ENCODE measurements at places on chromosomes 7 and 10.

DNA sequence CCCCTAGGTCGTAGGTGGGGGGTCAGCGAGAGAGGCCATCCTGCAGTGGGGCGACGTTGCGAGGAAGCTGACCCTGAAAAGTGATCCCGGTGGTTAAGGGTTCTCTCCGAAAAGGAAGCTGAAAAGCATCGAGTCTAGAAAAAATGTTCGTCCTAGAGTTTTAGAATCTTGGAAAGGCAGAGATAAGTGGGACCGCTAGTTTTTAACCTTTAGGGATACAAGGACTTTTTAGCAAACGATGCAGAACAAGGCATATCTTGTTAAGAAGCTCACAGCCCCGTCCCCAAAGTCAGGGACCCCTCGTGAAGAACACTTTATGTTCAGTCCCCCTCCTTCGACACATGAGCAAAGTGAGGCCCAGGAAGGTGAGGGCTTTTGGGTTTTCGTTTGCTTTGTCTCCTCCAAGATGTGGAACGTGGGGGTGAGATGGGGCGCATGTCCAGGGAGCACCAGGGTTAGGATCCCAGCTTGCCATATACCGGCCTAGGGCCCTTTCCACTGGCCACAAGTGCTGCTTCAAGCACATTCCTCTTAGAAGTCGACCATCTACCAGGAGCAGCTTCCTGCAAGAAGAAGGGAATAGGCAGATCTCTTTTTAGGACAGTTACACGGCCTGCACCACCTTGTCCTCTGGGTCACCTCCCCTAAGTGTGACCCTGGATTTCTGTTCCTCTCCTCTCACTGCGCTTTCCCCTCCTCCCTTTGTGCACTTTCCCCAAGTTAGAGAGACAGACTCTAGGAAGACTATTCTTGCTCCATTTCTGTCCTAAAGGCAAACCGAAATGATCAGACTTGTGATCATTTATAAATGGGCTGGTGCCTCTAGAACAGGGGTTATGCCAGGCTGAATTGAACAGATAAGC lies 969 bp downstream of the SLC35G1 start:
- no peak for DNase-seq

GRCh38 chr7:99005776-99006175 lies 127.4 kb downstream of the TRRAP start:
- DNase-seq = peak; percentile 6

- no peak for DNase-seq
Measured at GRCh38 chr10:778626-779330, 89.3 kb upstream of the DIP2C start.

DNA sequence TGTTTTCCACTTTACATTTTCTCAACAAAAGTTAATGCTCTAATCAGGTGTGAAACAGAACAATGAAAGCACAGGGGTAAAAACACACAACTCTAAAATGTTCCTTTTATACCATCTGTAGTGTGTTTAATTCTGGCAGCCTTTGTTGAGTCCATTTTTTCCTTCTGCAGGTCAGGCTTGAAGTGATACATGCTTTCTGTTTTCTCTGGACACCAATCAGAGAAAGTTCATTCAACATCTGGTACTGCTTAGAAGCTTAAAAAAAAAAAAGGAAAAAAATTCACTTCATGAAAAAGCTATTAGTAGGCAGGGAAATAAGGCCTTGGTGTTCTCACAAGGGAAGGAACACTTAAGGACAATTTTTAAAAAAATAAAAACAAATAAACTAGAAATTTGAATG lies 231.3 kb upstream of the RHOBTB1 start:
- no peak for DNase-seq

- no peak for DNase-seq
Measured at GRCh38 chr7:36015733-36016132, 137.3 kb upstream of the EEPD1 start.

DNA sequence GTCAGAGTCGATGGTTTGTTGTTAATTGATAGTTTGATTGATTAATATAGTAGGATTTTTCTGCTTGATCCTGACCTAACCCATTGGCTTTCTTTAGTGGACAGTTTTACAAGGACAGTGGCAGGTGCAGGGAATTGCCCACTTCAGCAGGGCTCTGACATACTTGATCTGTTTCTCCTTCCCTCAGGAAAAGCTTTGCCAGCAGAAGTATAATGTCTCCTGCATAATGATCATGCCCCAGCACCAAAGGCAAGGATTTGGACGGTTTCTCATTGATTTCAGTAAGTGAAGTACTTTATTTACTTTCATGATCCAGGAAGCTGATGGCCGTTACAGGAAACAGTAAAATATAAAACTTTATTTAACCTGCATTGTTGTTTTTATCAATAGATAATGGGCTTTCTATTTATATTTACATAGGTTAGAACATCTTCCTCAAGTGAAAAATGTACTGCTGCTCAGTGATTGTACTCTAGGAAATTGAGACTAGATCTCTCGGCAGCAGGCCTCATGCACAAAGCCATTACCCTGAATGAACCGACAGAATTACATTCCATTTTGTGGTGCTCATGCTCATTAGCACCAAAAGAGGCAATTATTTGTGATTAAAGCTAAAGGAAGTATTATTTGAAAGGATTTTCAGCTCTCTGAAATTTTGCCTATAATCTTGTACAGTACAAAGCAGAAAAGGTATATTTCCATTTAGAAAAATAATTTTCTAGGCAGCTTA lies 122.5 kb upstream of the SAMD8 start:
- DNase-seq = no peak

- DNase-seq = no peak
Measured at GRCh38 chr7:138768241-138768640, 29.6 kb upstream of the TMEM213 start.

DNA sequence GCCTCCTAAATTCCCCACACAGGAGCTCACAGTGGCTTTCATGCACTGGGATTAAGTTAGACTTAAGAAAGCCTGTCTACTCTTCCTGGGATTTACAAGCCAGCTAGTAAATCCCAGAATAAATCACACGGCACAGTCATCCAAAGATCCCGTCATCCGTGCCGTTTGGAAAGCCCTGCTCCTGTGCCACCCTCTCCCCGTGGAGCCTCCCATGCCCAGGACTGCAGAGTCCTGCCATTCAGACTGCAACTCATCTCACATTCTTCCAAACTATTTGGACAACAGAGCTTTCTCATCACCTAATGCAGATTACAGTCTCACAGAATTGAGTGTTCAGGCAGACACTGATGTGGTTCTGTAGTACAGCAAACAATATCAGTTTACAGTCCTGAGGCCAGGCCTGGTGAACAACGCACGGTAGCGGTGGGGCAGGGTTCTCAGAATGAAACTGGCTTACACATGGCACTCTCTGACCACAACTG lies 166.5 kb downstream of the EGFR start:
- DNase-seq = no peak

GRCh38 chr7:127741764-127742375 lies 89.9 kb downstream of the SND1 start:
- no peak for DNase-seq

DNA sequence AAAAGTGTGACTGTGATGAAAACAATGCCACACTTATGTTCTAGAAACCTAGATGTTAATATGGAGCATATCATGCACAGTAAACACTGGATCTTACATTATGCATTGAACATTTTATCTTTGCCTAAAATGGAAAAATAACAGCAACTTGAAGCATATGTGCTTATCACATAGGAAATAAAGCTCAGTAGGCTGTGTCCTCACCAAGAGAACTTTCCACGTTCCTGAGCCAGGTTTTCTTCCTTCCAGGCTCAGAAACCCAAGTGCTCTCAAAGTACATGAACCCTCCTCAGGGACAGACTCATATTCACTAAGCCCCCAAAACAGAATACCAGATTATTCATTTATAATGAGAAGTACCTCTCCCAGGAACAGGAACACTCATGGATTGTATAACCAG lies 79.4 kb upstream of the PRKAR2B start:
- DNase-seq = no peak

- DNase-seq = no peak
Measured at GRCh38 chr7:151060416-151061212, 1.2 kb downstream of the SLC4A2 start.

GRCh38 chr7:129163875-129164544 lies 19.5 kb downstream of the TSPAN33 start:
- no peak for DNase-seq

DNA sequence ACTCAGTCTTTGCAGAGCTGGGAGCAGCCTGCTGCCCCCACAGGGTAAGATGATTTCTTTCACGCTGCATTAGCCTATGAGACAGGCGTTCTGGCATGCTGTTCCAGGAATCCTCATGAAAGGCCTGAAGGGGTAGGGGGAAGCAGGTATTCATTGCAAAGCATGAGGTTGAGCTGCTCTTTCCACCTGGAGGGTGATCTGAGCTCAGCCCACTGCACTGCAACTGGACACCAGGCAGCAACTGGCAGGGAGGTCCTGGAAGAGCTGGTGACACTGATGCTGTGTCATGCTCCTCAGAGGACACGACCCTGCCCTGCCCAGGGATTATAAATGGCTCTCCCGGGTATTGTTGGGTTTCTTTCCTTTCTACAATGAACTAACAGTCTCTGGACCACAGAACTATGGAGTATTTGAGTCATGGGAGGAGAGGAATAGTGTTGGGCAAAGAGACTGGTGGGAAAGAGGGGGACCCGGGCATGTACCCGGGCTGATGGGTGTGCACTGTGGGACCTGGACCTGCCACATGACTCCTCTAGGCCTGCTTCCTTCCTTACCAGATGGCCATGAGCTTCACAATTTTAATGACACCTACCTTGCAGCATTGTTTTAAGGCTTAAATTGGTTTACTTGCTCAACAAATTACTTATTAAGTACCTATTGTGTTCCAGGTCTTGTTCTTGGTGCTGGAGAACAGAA lies 24.3 kb downstream of the SLC25A28 start:
- no peak for DNase-seq

DNA sequence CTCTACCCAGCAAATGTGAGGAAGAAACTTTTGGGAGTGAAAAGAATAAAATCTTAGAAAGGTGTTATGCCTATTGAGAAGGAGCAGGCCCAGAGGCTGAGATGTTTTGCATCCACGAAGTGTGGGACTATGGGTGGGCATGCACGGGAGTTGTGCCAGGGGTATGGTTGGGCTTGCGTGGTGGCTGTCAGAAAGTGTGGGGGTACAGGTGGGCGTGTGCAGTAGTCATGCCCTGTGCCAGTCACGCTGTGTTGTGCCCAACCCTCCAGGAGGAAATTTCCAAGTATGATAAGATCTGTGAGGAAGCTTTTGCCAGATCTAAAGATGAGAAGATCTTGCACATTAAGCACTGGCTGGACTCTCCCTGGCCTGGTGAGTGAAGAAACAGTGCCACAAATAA lies 52.9 kb upstream of the ZMIZ2 start:
- no peak for DNase-seq

DNA sequence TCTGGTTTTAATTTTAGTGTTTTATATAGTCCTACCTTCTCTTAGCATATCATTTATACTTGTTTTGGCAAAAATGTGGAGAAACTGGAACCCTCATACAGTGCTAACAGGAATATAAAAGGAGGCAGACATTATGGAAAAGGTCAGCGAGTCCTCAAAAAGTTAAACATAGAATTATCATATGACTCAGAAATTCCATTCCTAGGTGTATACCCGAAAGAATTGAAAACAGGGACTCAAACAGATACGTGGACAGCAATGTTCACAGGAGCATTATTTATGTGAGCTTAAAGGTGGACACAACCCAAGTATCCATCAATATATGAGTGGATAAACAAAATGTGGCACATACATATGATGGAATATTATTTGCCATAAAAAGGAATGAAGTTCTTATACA lies 51.5 kb downstream of the VAX1 start:
- no peak for DNase-seq

DNA sequence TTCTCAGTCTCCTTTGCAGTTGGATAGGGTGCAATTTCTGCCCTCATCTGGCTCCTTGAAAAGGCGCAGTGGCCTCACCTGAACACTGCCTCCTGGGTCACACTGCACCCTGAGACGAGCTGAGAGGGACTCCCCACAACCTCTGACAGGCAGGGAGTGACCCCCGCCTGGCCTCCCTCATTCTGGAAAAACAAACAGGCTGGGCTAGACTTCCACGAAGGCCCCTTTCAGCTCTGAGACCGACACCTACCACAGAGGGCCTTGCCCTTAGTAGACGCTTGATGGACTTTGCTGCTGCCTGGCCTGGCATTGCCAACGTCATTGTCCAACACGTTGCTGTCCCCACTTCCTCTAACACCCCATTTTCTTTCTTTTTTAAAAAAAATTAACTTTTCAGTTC lies 8.6 kb downstream of the FAM241B start:
- DNase-seq = peak; percentile 37

- peak; percentile 44 for DNase-seq
Measured at GRCh38 chr10:71079761-71080380, 132.5 kb upstream of the UNC5B start.

GRCh38 chr10:24360282-24361127 lies 151.6 kb downstream of the KIAA1217 start:
- DNase-seq = no peak

DNA sequence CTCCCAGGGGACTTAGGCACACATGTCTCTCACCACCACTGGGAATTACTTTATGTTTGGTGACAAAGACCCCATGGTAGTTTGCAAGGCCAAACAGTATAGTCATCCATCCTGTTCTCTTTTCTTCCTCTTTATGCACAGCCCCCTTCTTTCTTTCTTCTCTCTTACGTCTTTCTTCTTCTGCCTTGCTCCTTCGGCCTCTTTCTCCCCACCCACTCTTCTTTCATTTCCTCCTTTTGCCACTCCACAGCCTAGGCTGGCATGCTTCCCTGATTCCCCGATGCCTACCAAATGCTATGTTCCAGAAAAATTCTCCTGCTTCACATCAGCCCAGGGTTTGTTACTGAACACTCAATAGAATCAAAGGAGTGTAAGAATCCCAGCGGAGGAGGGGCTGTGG lies 62.4 kb upstream of the MKLN1 start:
- DNase-seq = no peak

GRCh38 chr10:4001811-4002210 lies 216.8 kb upstream of the KLF6 start:
- DNase-seq = no peak

DNA sequence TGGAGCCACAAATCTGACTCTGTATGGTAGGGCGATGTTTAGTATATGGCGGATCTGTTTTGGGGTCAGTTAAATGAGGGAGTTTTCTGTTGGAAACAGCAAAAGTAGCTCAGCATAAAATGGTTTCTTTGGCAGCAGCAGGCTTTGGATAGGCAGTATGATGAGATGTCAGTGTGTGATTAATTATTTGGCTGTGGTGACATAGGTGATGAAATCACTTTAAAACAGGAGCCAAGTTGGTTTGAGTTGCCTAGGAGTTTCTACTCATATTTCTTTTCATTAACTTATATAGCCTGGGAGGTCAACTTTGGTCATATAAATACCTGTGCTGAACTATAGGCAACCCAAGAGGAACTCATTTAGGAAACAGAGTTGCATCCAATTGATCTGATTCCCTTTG lies 291.2 kb downstream of the LRMDA start:
- no peak for DNase-seq

DNA sequence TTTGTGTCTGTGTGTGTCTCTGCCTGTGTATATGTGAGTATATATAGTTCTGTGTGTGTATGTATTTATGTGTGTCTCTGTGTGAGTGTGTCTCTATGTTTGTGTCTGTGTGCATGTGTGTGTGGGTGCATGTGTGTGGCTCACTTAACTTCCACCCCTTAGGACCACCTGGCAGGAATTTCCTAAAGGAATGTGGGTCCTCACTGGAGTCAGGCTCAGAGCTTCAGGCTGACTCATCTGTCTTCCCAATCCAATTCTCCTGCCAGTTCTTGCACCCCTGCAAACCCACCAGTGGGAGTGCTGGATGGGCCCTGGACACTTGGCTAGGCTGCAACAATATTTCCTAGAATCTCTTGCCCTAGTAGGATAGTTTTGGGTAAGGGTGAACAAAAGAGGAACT lies 70.2 kb upstream of the GRB10 start:
- DNase-seq = no peak

GRCh38 chr7:55065511-55066229 lies 46.9 kb downstream of the EGFR start:
- no peak for DNase-seq

- no peak for DNase-seq
Measured at GRCh38 chr7:68833422-68833821, 764.9 kb upstream of the AUTS2 start.

All from activated naive CD4-positive, alpha-beta T cell treated with anti-CD3 and anti-CD28 coated beads, Interleukin-2, amount 50 U/mL, for 72 hours (primary cell).